Thyroid gland (tissue), 4 donors: ENCODE measurements at places on chromosomes 6 and 20.

GRCh38 chr6:140464720-140465119, 1090.3 kb upstream of the CITED2 start:
- no peak for DNase-seq

DNA sequence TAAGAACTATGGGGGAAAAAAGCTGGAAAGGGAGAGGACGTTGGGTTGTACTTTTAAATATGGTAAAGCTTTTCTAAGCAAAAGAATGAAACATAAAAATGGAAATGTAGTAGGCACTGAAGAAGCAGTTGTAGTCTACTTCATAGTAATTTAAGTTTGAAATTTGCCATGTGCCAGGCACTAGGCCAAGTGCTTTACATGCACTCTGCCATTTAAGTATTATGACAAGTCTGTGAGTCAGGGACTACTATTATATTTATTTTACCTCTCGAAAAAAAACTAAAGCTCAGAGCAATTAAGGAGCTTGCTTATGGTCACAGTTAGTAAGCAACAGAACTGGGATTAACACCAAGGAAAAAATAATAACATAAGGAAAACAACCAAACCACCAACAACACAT, 257.8 kb downstream of the GMDS start:
- no peak for DNase-seq

DNA sequence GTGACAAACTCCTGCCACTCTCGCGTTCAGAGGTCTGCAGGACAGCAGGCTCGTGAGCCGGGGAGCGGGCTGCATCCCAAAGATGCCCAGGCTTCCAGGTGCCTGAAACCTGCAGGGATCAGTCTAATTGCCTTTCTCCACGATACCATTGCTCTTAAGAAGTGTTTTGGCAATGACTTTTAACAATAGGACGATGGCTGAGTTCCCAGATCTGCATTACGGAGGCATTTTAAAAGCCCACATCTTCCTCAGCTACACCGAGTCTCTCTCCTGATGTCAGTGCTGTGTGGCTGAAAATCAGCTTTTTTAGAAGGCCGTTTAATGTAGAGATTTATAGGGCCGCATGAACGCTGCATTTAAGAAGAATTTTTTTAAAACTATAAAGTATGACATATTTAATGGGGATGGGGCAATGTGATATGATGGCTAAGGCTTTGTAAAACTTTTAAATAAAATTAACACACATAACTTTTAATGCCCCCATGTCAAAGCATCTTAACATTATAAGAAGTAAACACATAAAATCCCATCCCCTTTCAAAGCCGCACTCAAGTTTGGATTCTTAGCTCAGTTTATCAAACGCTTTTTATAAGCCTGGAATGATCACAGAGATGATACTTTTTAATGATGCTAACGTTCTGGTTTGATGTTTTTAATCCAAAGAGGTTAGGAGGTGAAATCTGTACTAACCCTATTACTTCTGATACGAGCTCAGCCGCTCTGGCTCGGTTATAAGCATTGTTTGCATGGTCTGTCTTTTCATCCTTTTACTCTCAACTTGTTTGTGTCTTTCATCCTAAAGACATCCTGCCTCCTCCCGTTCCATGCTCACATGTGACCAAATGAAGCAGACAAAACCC, 386.0 kb downstream of the SMOC2 start:
- DNase-seq = no peak

- DNase-seq = no peak
Measured at GRCh38 chr20:7667194-7667593, 273.1 kb downstream of the HAO1 start.

- no peak for DNase-seq
Measured at GRCh38 chr6:46102123-46102522, 27.7 kb upstream of the ENPP4 start.
